ENCODE measurements at places on chromosomes 4 and X. TPM values are rescaled to one million over a fixed set of nuclear protein-coding genes. Genes with fewer than 3 reads are reported as not detected.

GRCh38 chr4:128782076-128782715, 27.3 kb upstream of the JADE1 start:
- no peaks in the 10 kb centered on the region for H3K36me3 ChIP-seq
- no peaks in the 10 kb centered on the region for H3K27me3 ChIP-seq
- H3K4me1 ChIP-seq = no peaks in the 10 kb centered on the region
- DNase-seq = no peak
- peak overlapping the region; percentile 56 for H3K27ac ChIP-seq

- H3K4me3 ChIP-seq = no peak overlapping the region
- no peak overlapping the region for H3K27ac ChIP-seq
- H3K36me3 ChIP-seq = no peaks in the 10 kb centered on the region
- H3K4me1 ChIP-seq = no peaks in the 10 kb centered on the region
Observed at GRCh38 chr4:8818063-8818881, 53.4 kb downstream of the HMX1 start.

DNA sequence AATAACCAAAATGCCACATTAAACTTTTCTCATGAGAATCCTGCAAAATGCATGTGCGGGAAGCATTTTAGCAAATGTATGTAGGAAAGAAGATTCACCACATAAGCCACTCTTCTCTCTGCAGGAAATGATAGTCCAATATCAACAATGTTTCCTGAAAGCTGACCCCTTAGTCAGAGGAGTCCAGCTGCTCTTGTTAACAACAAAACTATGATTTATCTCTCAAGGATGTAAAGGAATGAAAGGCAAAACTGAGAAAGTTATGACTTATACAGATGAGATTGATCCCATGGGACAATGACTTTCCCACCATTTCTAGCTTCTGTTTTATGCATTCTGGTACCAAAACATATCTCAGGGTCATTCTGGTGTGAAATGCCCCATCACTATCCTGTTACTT, 125.0 kb upstream of the EDNRA start:
- H3K27ac ChIP-seq = no peak overlapping the region
- H3K4me1 ChIP-seq = no peaks in the 10 kb centered on the region
- no peaks in the 10 kb centered on the region for H3K36me3 ChIP-seq
- no peak for DNase-seq
- no peaks in the 10 kb centered on the region for H3K27me3 ChIP-seq

DNA sequence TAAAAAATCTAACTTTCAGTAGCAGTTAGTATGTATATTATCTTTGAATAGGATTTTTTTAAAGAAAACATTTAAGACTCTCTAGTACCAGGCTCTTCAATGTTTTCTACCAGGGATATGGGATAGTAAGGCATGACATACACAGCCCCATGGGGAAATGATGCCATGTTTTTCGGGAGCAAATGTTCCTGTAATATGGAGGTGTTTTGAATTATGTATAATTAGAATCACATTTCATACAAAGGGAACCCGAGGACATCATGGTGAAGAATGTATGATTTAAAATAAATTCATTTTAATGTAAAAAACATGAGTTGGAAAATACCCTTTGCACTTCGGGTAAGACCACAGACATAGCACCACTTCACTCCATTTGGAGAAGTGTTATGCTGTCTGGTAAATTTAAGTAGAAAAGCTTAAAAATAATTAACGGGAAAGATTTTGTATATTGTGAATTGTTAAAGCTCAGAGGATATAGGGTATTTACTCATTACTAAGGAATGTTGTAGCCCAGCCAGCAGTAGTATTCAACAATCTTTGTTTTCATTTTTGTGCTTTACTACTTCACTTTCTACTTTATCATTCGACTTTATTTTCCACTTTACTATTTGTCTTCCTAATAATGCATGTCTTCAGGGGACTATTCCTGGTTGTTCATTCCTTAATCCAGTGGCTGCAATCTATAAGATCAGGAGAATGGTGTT, 2050.7 kb downstream of the ARAP2 start:
- no peaks in the 10 kb centered on the region for H3K36me3 ChIP-seq
- H3K4me1 ChIP-seq = no peaks in the 10 kb centered on the region
- no peak overlapping the region for H3K27ac ChIP-seq
- DNase-seq = no peak
- no peaks in the 10 kb centered on the region for H3K27me3 ChIP-seq
- H3K4me3 ChIP-seq = no peak overlapping the region

DNA sequence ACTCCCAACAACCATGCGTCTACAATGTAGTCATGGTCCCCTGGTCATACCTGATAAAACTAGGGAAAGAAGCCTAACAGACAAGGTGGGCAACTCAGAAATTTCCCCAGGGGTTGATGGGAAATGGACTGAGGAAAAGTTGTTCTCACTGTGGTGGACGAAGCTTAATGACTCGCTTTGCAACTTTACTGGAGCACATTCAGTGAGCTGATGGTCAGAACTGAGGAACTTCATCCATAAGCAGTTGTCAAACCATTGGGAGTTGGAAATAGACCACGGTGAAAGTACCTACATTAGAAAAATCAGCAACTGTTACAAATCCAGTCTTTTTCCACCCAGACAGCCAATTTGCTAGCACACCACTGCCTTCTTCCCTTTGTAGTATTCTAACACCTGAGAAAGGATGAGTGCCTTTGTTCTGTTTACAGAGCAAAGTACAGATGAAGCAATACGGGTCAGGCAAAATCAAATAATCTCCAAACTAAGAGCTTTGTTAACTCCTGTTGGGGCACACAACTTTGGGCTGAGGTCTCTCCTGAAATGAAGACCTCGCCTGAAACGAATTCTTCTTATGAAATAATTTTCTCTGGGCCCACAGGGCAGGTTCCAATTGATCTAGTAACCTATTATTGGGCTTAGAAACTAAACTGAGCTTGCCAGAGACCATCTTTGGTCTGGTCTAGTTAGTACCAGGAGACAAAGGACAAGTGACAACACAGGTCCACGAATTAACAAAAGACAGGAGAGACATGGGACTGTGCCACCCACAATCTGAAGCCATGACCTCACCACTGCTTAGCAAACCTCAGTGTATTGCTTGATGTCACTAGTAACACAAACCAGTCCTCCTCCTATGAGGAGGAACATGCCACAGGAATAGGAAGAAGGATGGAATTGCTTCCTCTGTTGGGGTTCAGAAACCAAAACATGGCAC, 58.9 kb upstream of the NFKB1 start:
- H3K27me3 ChIP-seq = no peaks in the 10 kb centered on the region
- no peaks in the 10 kb centered on the region for H3K4me1 ChIP-seq
- H3K27ac ChIP-seq = no peak overlapping the region

GRCh38 chr4:183329244-183329643, 7.0 kb upstream of the CLDN24 start:
- H3K4me1 ChIP-seq = no peaks in the 10 kb centered on the region
- H3K27ac ChIP-seq = no peak overlapping the region
- no peaks in the 10 kb centered on the region for H3K36me3 ChIP-seq
- H3K4me3 ChIP-seq = no peak overlapping the region
- no peak for DNase-seq
- no peaks in the 10 kb centered on the region for H3K27me3 ChIP-seq

DNA sequence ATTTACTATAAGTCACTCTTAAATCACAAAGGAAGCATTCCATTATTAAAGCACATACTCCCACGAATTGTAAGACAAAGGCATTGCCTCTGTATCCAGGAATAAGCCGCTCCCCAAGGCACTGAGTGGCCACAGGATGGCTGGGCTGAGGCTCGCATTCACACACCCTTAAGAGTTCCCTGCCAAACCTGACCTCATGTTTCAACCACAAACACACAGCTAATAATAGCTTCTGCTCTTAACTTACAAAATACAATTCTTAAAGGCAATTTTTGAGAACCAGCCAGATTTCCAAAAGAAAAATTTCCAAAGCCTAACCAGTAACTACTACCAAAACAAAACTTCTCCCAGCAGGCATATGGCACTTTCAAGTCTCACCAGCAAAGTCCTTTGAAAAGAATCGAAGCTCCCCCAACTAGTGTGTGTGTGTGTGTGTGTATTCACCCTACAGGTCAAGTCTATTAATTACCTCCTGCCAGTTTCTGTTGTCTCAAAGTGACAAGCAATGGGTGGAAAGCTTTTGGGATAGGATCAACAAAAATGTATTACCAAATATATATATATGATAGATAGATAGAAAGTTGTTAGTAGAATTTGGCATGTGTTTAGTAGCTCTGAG, 36.0 kb downstream of the ARHGAP6 start:
- H3K4me3 ChIP-seq = no peak overlapping the region
- H3K4me1 ChIP-seq = no peaks in the 10 kb centered on the region
- H3K27ac ChIP-seq = no peak overlapping the region
- H3K27me3 ChIP-seq = no peaks in the 10 kb centered on the region
- H3K36me3 ChIP-seq = no peaks in the 10 kb centered on the region

- H3K4me1 ChIP-seq = no peaks in the 10 kb centered on the region
- no peaks in the 10 kb centered on the region for H3K36me3 ChIP-seq
- H3K27me3 ChIP-seq = no peaks in the 10 kb centered on the region
Observed at GRCh38 chrX:102958794-102959193, 21.7 kb downstream of the RAB40AL start.

DNA sequence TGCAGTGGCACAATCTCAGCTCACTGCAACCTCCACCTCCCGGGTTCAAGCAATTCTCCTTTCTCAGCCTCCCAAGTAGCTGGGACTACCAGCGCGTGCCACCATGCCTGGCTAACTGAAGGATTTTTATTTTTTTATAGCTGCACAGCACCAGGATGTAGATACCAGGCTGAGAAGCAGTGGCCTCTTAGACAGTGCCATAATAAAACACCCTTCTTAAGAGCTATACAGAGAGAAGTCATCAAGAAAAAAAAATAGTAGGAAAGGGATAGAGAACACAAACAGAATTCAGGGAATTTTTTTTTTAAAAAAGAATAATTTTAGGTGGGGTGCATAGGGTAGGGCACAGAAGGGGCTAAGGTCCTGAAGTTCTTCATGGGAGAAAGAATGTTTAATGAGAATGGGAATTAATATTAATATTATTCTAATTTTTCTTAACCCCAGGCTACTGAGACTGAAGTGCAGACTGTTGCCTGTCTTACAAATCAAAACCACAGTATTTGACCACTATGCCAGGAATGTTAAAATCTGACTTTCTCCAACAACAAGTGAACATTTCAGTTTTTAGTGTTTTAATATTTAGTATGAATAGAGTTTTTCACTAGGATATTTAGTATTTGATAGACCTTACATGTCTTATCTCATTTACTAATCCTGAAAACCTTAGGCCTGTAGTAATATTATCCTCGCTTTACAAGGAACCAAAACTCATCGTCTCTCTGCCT, 146.7 kb downstream of the KCNIP4 start:
- no peaks in the 10 kb centered on the region for H3K4me1 ChIP-seq
- H3K4me3 ChIP-seq = no peak overlapping the region
- no peaks in the 10 kb centered on the region for H3K36me3 ChIP-seq
- DNase-seq = no peak

DNA sequence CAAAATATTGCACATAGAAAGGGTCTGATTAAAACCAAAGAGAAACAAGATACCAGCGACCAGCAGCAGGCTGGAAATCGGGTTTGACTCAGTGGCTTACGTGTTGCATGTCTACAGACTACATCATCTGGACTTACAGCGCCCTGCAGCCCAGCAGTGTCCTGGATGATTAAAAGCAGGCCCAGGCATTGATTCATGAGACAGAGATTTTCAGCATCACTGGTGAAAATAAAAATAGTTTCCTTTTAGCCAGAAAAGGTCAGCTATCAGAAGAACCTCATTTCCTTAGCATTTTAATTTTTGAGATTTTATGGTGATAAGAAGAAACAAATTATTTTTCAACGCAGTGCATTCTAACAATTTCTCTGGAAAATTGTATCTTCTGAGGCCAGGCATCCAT, 190.6 kb downstream of the PTTG2 start:
- DNase-seq = no peak
- no peaks in the 10 kb centered on the region for H3K27me3 ChIP-seq
- peaks cover 3% of the 10 kb centered on the region for H3K4me1 ChIP-seq
- H3K4me3 ChIP-seq = no peak overlapping the region

DNA sequence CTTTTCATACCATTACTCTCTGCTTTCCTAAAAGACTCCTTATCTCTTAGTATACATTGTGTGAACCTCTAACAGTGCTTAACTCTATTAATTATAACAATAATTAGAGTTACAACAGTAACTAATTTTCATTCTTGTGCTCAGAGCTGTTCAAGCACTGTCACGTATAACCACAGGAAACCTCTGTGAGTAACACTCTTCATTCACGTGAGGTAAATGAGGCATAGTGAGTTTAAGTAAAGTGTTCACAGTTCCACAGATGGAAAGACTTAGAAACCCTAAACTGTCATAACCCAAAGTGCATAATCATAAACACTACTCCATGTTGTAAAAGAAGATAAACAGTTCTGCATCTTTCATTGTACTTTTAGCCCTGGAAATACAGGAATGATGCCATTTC, 222.4 kb downstream of the CCSER1 start:
- no peaks in the 10 kb centered on the region for H3K4me1 ChIP-seq
- DNase-seq = no peak
- H3K36me3 ChIP-seq = no peaks in the 10 kb centered on the region

GRCh38 chrX:128780934-128781333, 728.7 kb upstream of the ACTRT1 start:
- no peak overlapping the region for H3K4me3 ChIP-seq
- H3K27ac ChIP-seq = no peak overlapping the region
- no peaks in the 10 kb centered on the region for H3K4me1 ChIP-seq

DNA sequence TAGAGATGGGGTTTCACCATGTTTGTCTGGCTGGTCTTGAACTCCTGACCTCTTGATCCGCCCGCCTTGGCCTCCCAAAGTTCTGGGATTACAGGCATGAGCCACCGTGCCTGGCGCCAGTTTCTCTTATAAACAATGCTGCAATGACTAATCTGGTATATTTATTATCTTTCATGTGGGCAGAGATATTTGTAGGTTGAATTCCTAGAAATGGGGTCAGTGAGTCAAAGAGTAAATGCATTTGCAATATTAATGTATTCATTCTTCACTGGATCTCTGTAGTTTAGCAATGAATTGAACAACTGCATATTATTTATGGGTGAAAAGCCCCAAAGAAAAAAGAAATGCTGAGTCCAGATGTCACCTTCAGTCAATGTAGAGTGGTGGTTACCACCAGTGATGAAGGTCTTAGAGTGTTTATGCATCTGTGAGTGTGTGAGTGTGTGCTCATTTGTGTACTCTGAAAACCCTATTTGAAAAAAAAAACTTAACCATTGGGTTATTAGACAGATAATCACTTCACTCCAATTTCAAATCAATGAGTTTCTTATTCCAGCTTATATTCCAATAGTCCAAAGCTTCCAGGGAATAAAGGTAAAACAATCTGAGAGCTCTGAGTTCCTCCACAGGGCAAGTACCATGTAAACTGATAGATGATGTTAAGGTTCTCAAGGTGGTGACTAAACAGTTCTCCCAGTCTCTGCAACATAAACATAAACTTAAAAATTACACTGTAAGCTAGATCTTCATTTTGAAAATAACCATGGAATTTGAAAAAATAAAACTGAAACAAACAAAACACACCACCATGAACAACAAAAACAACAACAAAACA, 22.6 kb upstream of the CD38 start:
- no peak for DNase-seq
- H3K27ac ChIP-seq = no peak overlapping the region
- no peaks in the 10 kb centered on the region for H3K27me3 ChIP-seq
- no peaks in the 10 kb centered on the region for H3K4me1 ChIP-seq
- no peak overlapping the region for H3K4me3 ChIP-seq

The PPP4R3C gene
- not detected for total RNA-seq

The BOD1L1 gene
- 8.4 TPM for total RNA-seq

The CTBP1 gene
- 273 TPM for total RNA-seq

The SLIT2 gene
- total RNA-seq = 25.2 TPM

The USP11 gene
- 104 TPM for total RNA-seq

The ITIH6 gene
- not detected for total RNA-seq

Data from ascending aorta (tissue), 2 donors.